ENCODE measurements at places on chromosomes 11 and 22.

GRCh38 chr11:134384406-134384805 is 27.6 kb downstream of the B3GAT1 start:
- DNase-seq = no peak

- DNase-seq = no peak
Measured at GRCh38 chr11:16800382-16800781, 61.9 kb downstream of the C11orf58 start.

- no peak for DNase-seq
Measured at GRCh38 chr22:26213826-26214225, 44.6 kb downstream of the SEZ6L start.

GRCh38 chr11:104999721-105000120 is 23.2 kb downstream of the CASP5 start:
- DNase-seq = no peak

DNA sequence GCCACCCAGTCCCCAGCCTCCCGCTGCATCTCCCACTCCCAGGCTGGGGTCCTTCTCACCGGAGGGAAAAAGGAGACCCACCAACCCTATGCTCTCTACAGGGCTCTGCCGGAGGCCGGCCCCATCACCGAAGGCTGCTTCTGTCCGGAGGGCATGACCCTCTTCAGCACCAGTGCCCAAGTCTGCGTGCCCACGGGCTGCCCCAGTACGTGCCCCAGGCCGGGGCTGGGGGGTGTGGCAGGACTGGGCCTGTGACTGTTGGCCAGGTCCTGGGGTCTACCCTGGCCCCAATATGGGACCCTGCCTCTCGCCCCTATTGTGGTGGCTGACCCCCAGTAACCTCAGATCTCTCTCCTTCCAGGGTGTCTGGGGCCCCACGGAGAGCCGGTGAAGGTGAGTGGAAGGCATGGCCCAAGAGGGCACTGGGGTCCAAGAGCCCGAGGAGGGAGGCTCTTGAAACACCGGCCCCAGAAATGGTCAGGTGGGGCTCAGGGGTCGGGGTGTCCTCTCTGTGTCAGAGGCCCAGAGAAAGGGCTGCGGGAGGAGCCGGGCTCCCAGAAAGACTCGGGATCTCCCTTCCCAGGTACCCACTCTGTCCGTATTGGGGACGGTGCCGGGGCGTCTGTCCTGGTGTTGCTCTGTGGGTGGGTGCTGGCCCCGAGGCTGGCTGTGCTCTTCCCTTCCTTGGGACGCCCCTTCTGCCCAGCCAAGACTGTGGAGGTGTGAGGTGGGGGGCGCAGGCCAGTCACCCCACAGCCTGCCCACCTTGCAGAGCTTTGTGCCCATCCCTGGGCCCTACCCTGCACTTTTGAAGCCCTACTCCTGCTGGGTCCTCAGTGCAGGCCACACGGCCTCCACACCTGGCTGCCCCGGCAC is 26.1 kb upstream of the MUC5B start:
- DNase-seq = no peak

GRCh38 chr11:10807493-10808234 is 1.1 kb downstream of the EIF4G2 start:
- peak; percentile 15 for DNase-seq

GRCh38 chr11:61453695-61454094 is 23.8 kb downstream of the SDHAF2 start:
- no peak for DNase-seq

GRCh38 chr11:103888541-103888951 is 147.9 kb upstream of the DDI1 start:
- no peak for DNase-seq

DNA sequence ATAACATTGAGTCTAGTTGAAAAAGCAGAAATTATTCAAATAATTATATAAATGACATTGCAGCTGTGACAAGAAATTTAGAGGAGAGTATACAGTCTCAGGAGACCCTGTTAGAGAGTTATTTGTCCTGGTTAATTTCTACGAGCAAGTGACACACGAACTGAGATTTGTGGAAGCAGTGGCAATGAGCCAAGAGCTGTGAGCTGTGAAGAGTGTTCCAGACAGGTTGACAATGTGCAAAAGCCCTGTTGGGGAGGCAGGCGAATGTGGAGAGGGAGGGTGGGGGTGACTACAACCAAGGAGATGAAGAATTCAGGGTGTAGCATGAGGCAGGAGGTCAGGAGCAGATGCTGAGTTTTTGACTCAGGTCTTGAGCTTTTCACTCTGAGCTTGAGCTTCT is 620.2 kb upstream of the TENM4 start:
- no peak for DNase-seq

DNA sequence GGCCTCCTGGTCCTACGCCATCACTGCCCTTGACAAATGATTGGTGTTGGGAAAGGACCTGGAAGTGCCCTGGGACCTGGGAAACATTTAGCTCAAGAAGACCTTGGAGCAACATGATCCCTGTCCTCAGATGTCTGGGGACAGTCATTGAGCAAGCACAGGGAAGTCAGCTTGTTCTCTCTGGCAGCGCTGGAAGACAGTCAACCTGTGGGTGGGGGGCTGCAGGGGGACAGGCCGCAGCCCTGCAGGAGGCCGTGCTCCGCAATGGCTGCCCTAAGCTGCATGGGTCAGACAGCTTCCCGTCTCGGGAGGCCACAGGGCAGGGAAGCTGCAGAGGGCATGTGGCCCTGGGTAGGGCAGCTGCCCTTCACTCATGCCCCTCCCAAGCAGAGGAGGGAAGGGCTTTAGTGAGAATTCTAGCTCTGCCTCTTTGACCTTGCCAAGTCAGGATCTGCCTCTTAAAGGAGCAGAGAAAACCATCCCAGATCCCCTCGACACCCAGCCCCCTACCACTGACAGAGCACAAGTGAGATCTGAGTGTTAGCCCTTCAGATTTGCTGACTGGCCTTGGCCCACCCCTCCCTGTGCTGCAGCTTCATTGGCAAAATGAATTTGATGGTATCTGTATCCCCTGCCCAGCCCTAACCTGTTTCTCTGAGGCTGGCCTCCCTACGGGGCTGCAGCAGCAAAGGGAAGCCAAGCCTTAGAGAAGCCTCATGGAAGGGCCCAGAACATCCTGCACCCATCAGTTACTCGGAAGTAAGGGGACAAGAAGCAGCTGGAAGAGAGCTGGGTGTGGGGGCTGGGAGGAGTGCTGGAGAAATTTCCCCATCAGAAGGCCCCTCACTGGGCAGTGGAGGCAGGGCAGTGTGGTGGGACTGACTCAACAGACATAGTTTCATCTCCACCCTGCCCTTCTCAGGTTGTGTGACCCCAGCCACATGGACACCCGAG is 6.2 kb upstream of the SREBF2 start:
- DNase-seq = no peak

DNA sequence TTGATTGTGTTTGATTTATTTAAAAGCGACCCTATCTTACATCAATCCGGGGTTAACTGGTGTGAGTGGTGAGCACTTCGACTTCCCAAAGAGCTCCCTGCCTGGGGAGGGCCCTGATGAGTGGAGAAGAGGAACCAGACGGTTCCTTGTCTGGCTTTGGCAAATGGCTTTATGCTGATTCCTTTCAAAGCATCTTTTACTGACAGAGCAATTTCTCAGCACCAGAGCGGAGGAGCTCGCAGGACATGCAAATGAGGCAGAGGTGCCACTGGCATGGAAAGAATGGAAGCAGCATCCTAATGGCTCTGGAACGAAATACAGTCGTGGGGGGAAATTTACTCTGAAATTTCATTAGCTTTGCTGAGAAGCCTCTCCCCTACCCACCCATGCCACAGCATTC is 410.9 kb upstream of the B3GAT1 start:
- no peak for DNase-seq

- DNase-seq = no peak
Measured at GRCh38 chr11:2518111-2518982, 73.5 kb downstream of the KCNQ1 start.

GRCh38 chr11:93822359-93822758 is 28.1 kb downstream of the VSTM5 start:
- DNase-seq = no peak

- DNase-seq = no peak
Measured at GRCh38 chr11:45193695-45194094, 47.3 kb downstream of the PRDM11 start.

GRCh38 chr22:49966774-49967705 is 6.5 kb downstream of the PIM3 start:
- no peak for DNase-seq

- no peak for DNase-seq
Measured at GRCh38 chr22:37377927-37378326, 49.4 kb downstream of the ELFN2 start.

GRCh38 chr11:116868066-116868465 is 30.6 kb upstream of the APOA1 start:
- no peak for DNase-seq

DNA sequence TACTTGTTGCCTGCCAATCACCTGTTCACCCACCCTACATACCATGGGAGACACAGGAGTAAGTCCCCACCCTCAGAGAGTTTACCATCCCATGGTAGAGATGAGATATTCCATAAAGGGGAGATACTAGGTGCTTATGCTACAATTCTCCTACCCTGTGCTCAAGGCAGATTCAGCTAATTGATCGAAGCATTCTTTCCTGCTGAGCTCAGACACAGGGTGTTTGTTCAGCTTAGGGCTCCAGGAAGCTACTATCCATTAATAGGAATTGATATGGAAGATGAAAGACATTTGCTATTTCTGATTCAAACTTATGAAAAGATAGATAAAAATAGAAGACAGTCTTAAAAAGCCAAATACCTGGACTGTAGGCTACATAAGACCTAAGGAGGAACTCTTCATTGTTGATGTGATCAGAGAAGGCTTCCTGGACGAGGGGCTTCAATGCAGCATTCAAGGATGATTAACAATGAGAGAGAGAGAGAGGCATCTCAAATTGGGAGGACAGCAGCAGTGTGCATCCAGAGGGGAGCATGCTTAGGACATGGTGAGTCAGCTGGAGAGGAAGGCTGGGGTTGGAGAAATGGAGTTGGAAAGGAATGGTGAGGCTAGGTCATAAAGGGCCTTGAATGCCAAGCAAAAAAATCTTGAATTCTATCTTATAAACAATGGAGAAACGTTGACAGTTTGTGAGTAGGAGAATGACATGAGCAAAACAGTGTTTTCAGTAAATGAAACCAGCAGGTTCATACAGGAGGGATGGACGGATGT is 15.0 kb downstream of the SYT13 start:
- DNase-seq = no peak

- no peak for DNase-seq
Measured at GRCh38 chr11:127791844-127792243, 791.3 kb upstream of the KIRREL3 start.
